ENCODE measurements at places on chromosomes 2 and 18. TPM values are rescaled to one million over a fixed set of nuclear protein-coding genes. Genes with fewer than 3 reads are reported as not detected.

GRCh38 chr2:200922439-200922838 is 33.3 kb downstream of the NIF3L1 start:
- DNase-seq: no peak

- no peak for DNase-seq
Observed at GRCh38 chr2:168684921-168685599, 117.4 kb upstream of the NOSTRIN start.

DNA sequence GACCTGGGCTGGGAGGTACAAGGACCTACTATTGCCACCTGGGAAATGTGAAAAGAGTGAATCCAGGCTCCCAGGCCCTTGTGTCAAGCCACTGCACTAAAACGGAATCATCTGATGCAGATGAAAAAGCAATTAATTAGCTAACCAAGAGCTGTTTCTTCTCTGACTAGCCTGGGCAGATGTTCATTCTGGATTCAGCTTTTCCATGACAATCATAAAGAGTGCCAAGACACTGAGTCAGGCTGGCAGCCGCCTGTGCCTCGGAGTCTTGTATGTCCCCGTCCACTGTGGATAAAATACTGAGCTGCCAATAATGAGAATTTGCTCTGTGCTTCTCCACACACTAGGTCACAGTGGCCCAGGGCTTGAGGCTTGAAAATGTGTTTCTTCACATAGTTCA is 21.7 kb upstream of the LCLAT1 start:
- no peak for DNase-seq

Gene CYTIP
- 14.1 TPM for total RNA-seq
